Brain microvascular endothelial cell (primary cell): ENCODE measurements at places on chromosomes 7 and 10.

- no peak for DNase-seq
These were observed 260.8 kb downstream of the DNAJB6 start for GRCh38 chr7:157597562-157597961.

DNA sequence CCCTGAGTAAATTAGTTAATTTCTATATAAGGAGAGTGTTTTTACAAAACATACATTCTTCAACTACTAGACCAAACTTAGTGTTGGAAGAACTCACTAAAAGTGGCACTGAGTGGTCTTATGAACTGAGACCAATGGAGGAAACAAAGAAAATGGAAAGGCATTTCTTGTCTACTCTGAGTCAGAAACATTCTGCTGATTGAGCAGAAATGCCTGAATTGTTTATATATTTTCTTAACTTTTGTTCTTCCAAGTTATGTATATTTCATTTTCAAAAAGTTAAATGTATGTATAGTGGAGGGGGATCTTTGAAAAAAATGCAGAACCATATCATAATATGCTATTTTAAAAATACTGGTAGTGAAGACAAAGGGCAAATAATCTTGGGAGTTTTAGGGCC is 320.7 kb downstream of the HGF start:
- no peak for DNase-seq

GRCh38 chr7:46245586-46246111 is 324.6 kb upstream of the IGFBP3 start:
- DNase-seq, result no peak

GRCh38 chr10:24849501-24850299 is 102.7 kb downstream of the PRTFDC1 start:
- DNase-seq, result no peak

- peak; percentile 87 for DNase-seq
These were observed 112.7 kb downstream of the SLIT1 start for GRCh38 chr10:97072851-97073665.

DNA sequence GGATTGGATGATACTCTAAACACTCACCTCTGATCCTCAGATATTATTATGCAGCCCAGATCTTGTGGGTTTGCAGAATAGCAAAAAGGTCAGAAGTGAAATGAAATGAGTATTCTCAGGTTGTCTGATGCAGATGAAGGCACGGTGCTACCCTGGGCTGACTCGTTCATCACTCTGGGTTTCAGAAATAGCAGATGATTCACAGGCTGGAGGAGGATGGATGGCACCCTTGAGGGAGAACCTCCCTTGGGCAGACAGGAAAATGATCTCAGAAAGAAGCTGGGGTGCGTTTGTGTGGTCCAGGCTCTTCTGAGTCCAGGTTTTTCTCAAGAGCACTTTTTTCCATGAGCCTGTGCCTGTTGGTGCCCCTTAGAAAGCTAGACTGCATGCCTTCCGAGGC is 515.8 kb upstream of the MKI67 start:
- no peak for DNase-seq

GRCh38 chr10:28715757-28716156 is 38.4 kb downstream of the BAMBI start:
- DNase-seq, result no peak

DNA sequence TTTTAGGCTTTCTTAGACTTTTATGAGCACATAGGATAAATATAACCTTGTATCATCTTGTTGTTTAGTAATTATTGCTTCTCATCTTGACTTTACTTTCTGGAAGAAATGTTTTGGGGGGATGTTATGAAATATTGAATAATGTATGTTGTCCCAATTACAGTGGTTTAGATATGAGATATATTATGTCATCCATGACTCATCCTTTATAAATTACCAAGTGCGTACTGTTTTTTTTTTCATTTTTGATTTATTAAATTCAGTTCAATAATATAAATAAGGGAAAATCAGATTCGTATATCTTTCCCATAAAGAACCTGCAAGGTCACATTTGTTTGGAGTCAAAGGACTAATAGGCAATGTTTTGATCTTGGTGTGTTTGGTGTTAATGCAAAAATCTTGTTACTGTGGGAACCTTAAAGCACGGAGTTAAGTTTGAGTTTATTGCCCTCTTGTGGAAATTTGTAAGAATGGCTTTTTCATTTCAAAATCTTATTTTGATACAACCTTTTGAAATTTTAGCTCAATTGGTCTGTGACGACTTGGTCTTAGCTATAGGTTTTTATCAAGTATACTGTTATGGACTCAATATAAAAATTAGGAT is 108.6 kb downstream of the SRI start:
- DNase-seq, result no peak

- peak; percentile 94 for DNase-seq
These were observed 155.0 kb downstream of the PTPRN2 start for GRCh38 chr7:158432369-158433341.

GRCh38 chr10:52213321-52213752 is 100.7 kb upstream of the DKK1 start:
- peak; percentile 67 for DNase-seq

GRCh38 chr7:128151635-128152034 is 89.4 kb upstream of the LEP start:
- no peak for DNase-seq

DNA sequence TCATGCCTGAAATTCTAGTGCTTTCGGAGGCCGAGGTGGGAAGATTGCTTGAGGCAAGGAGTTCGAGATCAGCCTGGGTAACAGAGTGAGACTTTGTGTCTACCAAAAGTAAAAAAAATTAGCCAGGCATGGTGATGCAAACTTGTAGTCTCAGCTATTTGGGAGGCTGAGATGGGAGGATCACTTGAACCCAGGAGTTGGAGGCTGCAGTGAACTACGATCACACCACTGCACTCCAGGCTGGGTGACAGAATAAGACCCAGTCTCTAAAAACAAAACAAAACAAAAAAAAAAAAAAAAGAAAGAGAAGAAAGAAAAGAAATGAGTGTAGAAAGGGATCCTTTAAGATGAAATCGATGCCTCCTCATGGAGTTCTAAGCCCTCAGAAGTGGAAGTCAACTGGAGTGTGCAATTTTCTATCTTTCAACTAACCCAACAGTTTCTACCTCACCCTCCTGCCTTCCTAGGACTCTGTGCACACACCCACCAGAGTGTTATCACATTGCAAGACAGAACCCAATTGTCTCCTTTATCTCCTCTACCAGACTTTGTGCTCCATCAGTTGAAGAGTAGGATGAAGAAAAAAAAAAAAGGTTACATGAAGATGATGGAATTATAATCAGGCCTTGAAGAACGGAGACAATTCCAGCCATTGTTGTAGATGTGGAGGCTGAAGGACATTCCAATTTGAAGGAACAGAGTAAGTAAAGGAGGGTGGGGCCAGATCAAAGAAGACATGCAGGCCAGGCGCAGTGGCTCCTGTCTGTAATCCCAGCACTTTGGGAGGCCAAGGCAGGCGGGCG is 26.9 kb downstream of the NYAP1 start:
- DNase-seq, result no peak

GRCh38 chr7:98286093-98286539 is 4.6 kb downstream of the BRI3 start:
- DNase-seq, result peak; percentile 24

GRCh38 chr10:98444314-98445006 is 2.3 kb downstream of the HPS1 start:
- no peak for DNase-seq

DNA sequence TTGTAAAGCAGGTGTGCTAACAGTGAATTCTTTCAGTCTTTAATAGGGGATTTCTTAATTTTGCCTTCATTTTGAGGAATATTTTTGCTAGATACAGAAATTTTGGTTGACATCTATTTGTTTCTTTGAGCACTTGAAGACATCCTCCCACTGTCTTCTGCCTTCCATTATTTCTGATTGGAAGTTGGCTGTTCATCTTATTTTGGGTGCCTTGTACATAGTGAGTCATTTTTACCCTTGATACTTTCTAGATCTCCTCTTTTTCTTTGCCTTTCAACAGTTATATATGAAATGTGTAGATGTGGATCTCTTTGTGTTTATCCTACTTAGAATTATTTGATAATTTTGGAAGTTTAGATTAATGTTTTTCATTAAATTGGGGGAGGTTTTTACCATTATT is 631.0 kb downstream of the AUTS2 start:
- DNase-seq, result no peak

DNA sequence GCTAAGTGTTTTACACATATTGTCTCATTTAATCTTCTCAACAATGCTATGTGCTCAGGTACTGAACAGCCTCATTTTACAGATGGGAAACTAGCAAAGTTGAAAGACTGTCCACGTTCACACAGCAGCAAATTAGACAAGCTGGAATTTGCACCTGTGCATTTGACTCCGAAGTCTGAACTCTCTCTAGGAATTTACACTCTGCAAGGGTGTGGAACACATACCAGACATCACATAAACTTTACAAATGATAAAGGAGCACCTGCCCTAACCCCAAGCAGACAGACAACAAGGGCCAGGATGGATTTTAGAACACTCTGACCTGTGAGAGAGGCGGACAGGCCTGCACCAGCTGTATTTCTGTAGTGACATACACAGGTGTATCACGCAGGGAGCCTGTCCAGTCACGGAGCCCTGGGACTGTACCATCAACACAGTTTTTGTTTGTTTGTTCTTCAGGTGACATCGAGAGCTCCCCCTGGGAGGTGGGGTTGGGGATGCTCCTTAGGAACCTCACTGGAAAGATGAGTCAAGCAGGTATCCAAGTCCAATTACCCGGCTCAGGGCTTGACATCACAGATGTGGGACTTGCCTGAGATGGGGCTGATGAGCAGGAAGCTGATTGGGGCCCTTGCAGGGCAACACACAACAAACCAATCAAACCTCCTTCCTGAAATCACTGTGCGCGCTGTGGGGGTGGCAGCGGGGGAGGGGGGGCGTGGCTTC is 31.0 kb downstream of the MKI67 start:
- DNase-seq, result no peak

GRCh38 chr7:78939669-78940068 is 513.8 kb downstream of the MAGI2 start:
- no peak for DNase-seq

GRCh38 chr7:142760071-142760642 is 10.6 kb upstream of the PRSS2 start:
- DNase-seq, result peak; percentile 8

GRCh38 chr7:127850195-127850594 is 181.0 kb downstream of the LRRC4 start:
- no peak for DNase-seq

DNA sequence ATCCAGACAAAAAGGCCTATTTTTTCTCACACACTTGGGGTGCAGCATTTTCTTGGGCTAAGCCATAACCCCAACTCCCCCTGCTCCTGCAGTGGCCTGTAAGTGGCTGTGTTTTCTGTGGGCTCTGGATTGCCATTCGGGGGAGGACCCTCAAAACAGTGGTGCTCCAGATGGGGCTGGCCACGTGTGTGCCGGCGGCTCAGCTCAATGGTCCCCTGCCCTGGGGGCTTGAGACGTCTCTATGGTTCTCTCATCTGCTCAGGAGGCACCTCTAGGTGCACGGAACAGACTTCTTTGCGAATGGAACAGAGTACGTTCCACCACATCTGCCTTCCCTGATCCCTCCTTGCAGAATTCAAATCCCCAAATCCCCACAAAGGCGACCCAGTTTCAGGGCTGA is 250.0 kb upstream of the SHH start:
- no peak for DNase-seq
